ENCODE measurements at places on chromosomes 13 and 19.

DNA sequence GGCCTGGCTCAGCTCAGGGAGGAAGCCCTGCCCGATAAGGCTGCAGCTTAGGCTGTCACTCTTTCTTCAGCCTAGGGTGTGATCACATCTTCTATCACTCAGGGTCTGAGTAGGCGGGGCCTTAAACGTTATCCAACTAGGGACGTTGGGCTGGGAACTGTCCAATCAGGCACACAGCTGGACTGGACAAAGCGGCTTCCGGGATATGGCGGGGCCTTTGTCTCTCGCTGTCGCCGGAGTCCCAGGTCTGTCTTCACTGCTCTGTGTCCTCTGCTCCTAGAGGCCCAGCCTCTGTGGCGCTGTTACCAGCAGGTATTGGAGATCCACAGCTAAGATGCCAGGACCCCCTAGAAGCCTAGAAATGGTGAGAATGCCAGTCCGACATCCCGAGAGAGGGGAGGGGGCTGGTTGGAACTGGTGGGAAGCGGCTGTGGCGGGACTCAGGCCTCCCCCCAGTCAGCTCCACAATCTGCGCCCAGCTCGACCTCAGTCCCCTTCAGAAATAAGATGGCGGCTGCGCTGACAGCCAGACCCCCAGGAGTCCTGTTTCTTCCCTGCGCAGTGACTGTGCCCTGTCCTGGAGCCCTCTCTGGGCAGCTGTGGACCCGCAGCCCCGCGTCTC, at the start of gene ZNF254:
Gene ZNF254, plus strand, starts transcription at position 214 of the 622 bp plus-strand sequence. Its CDS starts 121 bp downstream, at position 335.
- peak; percentile 95 for DNase-seq

DNA sequence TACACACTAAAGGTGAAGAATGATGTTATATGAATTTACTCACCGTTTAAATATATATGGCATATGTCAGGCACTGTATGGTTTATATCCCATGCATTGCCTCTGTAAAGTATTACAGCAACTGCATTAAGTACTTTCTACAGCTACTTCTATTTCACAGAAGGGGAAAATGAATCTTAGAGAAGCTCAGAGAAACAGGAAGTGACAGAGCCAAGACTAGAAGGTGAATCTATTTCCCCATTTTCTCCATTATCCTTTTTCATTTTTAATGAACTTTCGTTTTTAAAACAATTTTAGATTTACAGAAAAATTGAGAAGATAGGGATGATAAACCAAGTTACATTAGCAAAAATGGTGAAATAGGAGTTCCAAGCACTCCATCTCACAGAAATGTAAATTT, 863.3 kb downstream of the UQCRFS1 start:
- DNase-seq = no peak

- DNase-seq = no peak
Observed at GRCh38 chr13:85228692-85229091, 570.5 kb downstream of the SLITRK6 start.

DNA sequence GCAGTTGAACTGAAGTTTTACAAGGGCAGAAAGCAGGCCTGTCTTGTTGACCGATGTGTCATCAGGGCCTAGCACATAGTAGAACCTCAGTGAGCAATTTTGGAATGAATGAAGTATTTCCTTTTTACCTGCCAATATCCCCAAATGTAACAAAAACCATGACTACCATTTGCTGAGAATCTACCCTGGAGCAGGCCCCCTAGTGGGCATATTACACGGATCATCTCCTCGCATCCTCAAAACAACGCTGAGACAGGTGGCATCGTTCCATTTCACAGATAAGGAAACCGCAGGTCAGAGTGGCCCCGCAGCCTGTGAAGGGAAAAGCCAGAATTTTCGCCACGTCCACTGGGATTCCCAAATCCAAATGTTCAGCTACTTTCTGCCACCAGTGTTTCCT, 77.9 kb downstream of the CACNA1A start:
- no peak for DNase-seq

DNA sequence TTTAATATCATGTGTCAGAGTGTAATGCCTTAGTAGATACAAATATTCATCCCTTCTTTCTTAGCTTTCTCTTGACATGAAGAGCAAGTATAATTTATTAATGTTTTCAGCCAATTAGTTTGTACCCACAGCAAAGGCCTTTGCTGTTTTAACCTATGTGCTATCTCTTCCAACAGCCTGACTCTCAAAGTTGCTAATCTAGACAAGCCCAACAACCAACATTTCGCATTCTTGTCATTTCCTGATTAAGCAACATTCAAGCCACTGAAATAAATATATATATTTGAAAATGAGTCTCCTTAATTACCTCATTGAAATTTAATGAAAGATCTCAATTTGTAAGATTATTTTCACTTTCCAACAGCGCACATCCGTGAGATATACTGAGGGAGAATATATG, 18.5 kb downstream of the EPSTI1 start:
- DNase-seq = no peak

- DNase-seq = no peak
Observed at GRCh38 chr13:64553411-64554129, 2676.6 kb downstream of the PCDH9 start.

- DNase-seq = no peak
Observed at GRCh38 chr13:99347911-99348451, 40.8 kb upstream of the GPR183 start.

DNA sequence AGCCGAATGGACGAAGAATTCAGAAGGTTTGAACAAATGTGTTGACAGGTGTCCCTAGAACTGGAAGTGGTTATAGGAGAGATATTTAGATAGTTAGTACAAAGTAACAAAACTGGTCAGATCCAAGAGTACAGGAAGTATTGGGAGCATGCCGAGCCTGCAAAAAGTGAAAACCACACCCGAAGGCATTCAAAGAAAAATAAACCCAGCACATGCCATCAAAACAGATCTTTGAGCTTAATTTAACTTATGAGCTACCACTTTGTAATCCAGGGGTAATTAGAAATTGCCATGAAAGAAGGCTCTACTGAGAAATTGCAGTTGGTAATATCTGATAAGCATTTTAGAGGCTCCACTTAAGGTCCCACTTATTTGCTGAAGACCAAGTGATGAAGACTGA, 214.2 kb downstream of the DNAJC15 start:
- no peak for DNase-seq

GRCh38 chr13:76266561-76266960, 619.6 kb downstream of the KCTD12 start:
- no peak for DNase-seq

DNA sequence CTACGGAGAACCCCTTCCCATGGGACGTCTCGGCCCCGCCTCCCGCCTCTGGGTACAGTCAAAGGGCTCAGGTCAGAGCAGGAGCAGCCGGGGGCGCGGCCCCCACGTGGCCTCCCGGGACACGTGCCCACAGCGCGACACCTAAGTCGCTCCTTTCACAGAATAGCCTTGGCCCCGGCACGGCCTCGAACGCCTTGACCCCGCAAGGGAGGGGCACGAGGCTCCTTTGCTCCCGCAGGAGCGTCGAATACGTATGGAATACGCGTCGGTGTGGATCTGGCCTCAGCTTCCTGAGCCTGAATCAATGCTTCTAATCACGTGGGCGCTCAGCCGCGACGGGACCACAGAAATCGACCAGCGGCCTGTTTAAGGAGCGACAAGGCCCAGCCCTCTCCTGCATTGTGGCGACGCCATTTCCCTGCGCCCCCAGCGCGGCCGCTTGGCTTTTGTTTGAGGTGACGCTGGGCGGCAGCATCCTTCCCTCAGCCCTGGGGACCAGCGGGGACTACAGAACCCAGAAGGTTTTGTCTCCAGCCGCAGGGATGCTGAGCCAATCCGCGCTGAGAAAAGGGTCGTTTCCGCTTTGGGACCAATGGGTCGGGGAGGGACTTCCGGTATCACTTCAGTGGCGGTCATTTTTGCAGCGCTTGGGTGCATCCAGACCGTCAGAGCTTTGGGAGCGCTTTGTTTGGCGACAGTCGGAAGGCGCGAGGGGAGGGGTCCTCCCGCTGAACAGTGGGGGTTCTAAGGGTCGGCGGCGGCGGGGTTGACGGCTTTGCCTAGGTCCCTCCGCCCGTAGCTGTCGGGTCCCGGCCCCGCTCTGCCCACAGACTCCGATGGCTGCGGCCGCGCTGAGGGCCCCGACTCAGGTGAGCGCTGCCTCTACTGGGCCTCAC, at the start of gene ZIK1:
Gene ZIK1, plus strand, starts transcription at position 625 of the 896 bp plus-strand sequence. Its CDS starts 212 bp downstream, at position 837.
- no peak for DNase-seq

DNA sequence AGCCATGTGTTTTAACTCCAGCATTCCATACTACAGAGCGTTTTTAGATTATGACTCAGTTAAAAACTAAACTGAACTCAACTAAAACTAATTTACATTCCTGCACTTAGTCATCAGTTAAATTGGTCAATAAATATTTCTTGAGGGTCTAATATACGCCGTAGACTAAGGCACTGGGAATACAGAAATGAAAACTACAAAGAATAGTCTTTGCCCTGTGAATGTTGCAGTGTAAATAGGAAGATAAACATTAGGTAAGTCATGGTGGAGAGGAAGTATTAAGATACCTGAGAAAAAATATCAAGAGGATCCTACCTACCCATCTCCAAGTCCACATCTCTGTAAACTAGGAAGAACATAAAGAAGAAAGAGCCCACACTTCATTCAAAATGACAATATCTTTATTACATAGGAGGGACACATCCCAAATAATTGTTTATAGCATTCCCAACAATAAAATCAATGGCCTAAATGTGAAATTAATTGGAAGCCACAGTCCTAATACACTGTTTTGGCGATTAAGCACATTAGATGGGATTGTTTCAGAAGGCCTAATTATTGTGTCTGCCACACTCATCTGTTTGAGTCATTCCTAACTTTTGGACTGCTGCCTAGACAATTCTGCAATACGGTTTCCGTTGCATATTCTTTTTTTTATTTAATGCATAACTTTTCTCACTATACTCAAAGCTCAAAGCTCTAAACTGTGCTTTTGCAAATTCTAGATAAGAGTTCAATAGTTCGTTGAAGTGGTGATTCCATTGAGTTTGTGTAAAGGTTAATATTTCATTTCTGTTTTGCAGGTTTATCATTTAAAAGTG, 52.9 kb downstream of the MBNL2 start:
- peak; percentile 62 for DNase-seq

DNA sequence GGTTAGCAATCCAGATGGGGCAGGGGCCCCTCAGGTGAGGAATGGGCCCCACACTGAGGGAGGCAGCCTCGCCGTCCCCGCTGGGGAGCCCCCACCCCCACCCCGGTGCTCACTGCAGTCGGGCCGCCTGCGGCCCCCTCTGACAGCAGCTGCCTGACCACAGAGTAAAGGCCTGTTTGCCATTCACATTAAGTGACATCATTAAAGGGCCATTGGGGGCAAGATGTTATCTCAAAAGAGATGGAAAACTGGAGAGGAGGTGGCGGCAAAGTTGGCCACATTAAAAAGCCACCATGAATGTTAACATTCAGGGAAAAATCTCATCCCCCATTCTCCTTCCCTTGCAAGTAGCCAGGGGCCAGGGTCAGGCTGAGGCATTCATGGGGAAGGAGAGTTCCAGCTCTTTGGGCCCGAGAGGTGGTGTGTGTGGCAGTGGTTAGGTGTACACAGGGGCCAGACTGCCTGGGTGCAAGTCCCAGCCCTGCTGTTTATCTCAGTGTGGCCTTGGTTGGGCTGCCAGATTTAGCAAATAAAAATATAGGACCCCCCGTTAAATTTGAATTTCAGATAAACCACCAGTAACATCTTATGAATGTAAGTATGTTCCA, 20.9 kb downstream of the VSTM2B start:
- no peak for DNase-seq

DNA sequence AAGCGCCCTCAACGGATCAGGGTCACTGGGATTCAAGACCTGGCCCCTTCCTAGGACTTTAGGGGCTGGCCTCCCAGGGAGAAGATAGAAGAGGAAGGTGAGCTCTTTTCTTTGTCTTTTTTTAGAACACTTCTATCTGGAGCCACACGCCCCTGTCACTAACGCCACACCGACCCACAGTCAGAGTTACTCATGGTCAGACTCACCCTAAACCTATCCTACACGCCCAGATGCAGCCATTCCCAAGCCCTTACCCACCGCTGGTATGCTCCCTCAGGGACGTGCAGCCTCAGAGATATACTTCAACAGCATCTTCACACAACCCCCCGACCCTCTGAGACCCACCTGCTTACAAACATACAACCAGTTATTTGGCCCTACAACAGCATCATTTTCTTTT, 29.9 kb upstream of the MUC16 start:
- no peak for DNase-seq

GRCh38 chr13:49980266-49980665, 16.6 kb upstream of the TRIM13 start:
- no peak for DNase-seq

Data from SW 1271 (cell line).